ENCODE measurements at places on chromosomes 2 and 18.

GRCh38 chr2:156532989-156533388 lies 96.8 kb downstream of the GPD2 start:
- peak; percentile 7 for DNase-seq

DNA sequence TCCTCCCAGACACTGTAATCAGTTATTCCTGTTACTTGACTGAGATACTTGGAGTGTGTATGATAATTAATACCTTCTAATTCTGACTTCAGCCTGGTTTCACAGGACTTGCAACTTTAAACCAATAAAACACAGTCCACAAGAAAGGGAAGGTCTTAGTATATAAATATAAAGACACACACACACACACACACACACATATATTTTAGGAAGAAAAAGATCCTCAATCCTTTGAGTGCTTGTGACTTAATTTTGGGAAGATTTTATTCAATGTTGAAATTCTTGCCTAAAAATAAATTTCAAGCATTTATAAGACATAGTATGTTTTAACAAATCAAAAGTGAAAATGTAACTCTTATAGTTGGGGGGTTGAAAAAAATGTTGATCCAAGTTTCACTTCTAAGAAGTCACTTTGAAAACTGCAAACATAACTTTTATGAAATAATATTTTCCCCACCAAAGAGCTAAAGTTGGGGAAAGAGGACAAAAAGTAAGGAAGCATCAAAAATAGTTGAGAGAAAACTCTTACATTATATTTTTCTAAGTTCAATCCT lies 824 bp upstream of the VPS54 start:
- no peak for DNase-seq

GRCh38 chr18:46660957-46661749 lies 4.1 kb upstream of the LOXHD1 start:
- peak; percentile 41 for DNase-seq

DNA sequence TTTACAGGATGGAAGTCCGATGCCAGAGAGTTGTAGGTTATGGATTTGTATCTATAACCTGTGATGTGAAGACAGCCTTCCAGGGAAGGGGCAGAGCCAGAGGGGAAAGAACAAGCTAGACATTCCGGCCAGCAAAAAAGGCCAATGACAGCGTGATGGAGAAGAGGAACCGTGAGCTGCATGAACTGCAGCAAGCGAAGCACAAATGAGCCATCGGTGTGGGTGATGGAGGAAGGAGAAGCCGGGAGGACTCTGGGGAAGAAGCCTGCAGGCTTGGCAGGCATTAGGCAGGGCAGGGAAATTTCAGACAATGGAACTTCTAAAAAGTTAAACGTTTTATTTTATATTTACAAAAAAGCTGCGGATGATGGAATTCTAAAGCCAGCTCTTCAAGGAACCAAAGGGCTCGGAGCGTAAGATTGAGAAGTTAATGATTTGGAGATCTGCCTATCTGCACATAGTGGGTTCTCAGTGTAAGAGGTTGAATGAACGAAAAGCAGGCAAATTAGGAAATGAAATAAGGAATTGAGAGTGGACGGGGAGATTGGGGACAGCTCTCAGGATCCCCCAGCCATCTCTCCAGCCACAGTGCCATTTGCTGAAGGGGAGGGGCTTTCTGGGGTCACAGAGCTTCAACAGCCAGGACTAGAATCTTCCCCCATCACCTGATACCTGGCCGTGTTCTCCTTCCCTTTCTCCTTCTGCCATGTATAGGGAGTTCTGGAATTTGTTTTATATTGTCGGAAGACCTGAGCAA lies 28.4 kb downstream of the NGEF start:
- no peak for DNase-seq

Measured in dermis blood vessel endothelial cell (primary cell).